Uterus (tissue), 4 donors: ENCODE measurements at places on chromosomes 1 and 21. TPM values are rescaled to one million over a fixed set of nuclear protein-coding genes. Genes with fewer than 3 reads are reported as not detected.

DNA sequence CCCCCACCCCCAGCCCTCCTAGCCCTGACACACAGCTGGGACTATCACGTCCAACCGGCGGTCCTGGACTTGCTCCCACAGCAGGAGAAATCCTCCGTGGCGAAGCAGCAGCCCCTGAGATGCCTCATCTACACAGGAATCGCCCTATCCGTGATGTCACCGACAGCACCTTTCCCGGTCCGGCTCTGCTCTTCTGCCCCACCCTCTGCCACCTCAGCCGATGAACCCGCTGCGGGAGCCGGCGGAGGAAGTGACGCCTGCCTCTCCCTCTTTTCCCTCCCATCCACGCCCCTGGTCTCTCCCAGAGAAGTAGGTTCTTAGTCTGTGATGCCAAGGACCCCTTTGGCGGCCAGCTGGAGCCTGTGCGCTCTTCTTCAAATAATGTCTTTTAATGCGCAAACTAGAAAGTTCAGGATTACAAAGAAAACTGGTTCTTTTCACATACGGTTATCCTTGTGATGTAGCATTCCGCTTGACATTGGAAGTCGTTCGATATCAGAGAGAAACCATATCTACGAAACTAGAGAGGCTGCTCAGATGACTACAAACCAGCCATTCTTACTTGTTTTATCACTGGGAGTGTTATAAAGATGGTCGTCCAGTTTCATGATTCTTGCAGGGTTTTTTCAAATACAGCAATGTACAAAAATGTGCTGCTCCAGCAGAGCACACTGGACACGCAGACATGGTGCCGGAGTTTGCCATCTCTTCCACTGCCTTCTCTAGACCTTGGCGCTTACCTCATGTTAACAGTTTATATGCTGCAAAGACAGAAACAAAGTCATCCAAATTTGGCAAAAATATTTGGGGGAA is 120.3 kb downstream of the PPIAL4G start:
- no peaks in the 10 kb centered on the region for H3K27me3 ChIP-seq
- H3K36me3 ChIP-seq, result no peaks in the 10 kb centered on the region
- no peaks in the 10 kb centered on the region for H3K4me1 ChIP-seq

- DNase-seq, result no peak
- no peak overlapping the region for H3K4me3 ChIP-seq
Observed at GRCh38 chr1:160638926-160639325, 7.9 kb downstream of the SLAMF1 start.

DNA sequence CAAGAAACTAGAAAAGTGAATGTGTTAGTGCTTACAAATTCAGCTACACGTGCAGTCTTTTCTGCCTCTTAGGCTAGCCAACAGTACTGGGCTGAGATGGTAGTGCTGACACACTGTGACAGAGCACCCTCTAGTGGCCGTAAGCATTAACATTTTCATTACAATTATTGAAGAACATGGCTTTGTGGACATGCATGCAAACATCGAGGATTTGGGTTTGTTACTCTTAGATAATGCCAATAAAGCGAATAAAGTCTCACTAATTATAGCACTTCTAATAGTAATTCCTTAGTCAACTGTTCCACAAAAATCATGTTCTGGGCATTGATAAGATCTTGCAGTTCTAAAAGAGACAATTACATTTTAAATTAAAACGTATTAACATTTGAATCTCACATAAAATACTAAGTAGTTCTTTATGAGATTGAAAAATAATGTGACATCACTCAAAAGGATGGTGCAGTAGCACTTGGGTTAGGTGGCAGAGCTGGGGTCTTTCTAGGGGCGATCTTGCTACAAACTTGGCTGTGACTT is 47.1 kb downstream of the MYSM1 start:
- H3K4me1 ChIP-seq, result no peaks in the 10 kb centered on the region
- H3K27ac ChIP-seq, result no peak overlapping the region
- peak; percentile 74 for DNase-seq
- H3K36me3 ChIP-seq, result no peaks in the 10 kb centered on the region
- no peak overlapping the region for H3K4me3 ChIP-seq
- no peaks in the 10 kb centered on the region for H3K27me3 ChIP-seq

GRCh38 chr1:25520446-25521061 is 22.9 kb upstream of the LDLRAP1 start:
- H3K36me3 ChIP-seq, result no peaks in the 10 kb centered on the region
- no peaks in the 10 kb centered on the region for H3K4me1 ChIP-seq
- peak; percentile 56 for DNase-seq
- H3K4me3 ChIP-seq, result no peak overlapping the region
- H3K27me3 ChIP-seq, result no peaks in the 10 kb centered on the region

Gene AK5
- total RNA-seq, result not detected

Gene CEPT1
- total RNA-seq, result 31.6 TPM

Gene KCNJ9
- not detected for total RNA-seq

Gene ESRRG
- total RNA-seq, result 0.29 TPM
